Stimulated activated CD8-positive, alpha-beta memory T cell treated with anti-CD3 and anti-CD28 coated beads, Interleukin-15, amount 100 ng/mL, for 4 hours (primary cell): ENCODE measurements at places on chromosomes 6 and 20.
A peak's percentile ranks its signal among the peaks of the same experiment; 100 is the strongest.

GRCh38 chr6:32175322-32175710 lies 568 bp downstream of the AGPAT1 start:
- DNase-seq: no peak

- no peak for DNase-seq
Observed at GRCh38 chr6:148704400-148705246, 42.2 kb upstream of the UST start.

DNA sequence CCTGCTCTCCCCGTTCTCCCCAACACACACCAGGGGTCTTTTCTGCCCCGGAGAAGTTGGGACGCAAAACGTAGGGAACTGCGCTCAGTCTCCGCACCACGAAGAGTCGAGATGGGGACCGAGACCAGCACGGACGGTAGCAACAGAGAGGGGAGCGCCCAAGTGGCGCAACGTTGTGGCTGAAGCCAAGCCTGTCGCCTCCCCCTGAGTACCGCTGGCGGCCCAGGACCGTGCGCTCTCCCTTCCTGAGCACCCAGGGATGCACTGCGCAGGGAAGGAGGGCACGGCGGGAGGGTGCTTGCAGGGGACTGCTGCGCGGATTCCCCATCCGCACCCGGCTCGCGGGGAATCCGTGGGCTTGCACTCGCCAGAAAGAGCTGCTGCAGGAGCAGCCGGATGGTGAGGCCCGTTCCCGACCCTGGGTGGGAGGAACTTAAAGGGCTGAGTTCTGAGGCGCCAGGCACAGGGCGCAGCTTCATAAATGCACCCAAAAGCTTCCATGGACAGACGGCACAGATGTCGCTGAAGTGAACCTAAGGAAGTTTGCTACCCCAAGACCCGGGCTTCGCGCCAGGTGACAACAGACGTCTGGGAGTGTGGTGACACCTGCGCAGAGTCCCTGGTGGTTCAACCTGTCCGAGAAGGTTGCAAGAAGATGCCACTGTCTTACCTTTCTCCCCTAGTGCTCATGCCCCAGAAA lies 178.7 kb downstream of the TBXT start:
- no peak for DNase-seq

- DNase-seq: no peak
Observed at GRCh38 chr6:15881150-15881549, 218.3 kb upstream of the DTNBP1 start.

GRCh38 chr6:35178012-35178411 lies 35.7 kb upstream of the SCUBE3 start:
- no peak for DNase-seq

- DNase-seq: no peak
Observed at GRCh38 chr6:145015739-145016558, 719.4 kb downstream of the EPM2A start.

- DNase-seq: no peak
Observed at GRCh38 chr6:90435207-90435899, 138.7 kb upstream of the BACH2 start.

- no peak for DNase-seq
Observed at GRCh38 chr6:106630366-106630765, 988 bp downstream of the QRSL1 start.

DNA sequence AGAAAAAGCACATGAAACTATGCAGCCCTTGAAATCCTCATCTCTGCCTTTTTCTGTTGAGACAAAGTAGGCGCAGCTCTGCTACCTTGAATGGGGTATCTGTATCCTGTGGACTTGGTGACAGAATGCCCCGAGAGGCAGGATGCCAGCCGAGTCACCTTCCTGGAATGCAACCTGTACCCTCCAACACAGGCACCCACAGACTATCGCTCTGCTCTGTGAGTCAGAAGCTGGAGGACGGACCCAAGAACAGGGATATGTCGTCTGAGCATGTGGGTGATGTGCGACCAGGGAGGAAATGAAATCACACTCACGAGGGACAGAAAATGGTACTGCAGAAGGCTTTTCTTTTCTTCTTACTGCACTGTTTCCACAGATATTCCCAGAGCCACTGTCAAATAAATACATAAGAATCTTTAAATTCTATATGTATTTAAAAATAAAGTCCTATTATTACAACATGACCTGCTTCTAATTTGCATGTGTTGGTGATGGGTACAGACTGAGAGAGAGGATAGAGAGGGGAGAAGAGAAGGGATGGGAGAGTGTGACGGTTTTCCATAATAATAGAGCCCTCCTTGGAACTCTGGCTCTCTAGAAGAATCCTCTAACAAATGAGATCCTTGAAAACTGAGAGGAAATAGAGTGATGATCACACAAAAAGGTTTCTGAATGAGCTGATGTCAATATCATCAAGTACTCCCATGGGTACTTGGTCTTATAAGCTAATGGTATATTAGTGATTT lies 308.1 kb downstream of the FOXC1 start:
- DNase-seq: peak; percentile 17

DNA sequence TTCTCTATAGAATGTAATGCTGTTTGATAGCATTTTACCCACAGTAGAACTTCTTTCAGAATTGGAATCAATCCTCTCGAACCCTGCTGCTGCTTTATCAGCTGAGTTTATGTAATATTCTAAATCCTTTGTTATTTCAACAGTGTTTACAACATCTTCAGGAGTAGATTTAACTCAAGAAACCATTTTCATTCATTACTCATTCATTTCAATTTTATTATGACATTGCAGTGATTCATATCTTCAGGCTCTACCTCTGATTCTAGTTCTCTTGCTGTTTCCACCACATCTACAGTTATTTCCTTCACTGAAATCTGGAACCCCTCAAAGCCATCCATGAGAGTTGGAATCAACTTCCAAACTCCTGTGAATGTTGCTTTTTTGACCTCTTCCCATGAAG lies 93.7 kb downstream of the ZFAND3 start:
- DNase-seq: no peak

- no peak for DNase-seq
Observed at GRCh38 chr20:58360936-58361335, 28.1 kb upstream of the VAPB start.

DNA sequence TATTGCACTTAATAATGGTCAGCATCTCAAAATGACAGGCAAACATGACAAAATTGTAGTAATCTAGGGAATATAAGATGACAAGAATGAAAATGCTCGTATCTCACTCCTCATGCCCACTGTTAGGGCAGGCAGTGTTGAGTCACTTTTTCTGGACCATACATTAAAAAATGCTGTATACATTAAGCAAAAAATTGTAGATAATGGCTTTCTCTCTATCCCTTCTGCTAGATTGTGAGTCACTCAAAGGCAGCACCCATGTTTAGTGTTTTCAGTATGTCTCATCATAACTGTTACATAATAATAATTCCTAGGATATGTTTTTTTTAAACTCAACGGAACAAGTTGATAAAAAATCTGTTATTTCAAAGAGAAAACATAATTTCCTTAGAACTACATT lies 199.3 kb downstream of the TENT5A start:
- no peak for DNase-seq

- no peak for DNase-seq
Observed at GRCh38 chr6:24513602-24514001, 18.8 kb downstream of the ALDH5A1 start.

GRCh38 chr20:19473922-19474286 lies 261.5 kb downstream of the SLC24A3 start:
- DNase-seq: no peak

- DNase-seq: no peak
Observed at GRCh38 chr20:33015114-33015484, 7.6 kb downstream of the BPIFB2 start.

DNA sequence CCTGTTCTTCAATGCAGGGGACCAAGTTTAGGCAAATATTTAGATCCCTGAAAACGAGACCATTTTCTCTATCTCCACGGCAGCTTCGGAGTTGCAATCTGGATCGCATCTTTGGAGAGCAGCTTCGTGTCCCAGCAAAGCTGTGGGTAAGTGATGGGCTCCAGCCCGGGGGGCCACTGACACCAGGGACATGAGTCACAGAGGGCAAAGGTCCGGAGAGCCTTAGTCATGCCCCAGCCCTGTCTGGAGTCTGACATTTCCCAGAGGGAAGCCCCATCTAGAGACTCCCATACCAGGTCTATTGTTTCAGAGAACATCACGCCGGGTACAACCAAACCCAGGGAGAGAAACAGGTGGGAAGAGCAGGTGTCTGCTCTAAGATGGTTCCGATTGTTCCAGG lies 95.9 kb downstream of the NFATC2 start:
- no peak for DNase-seq

GRCh38 chr6:132764370-132764769 lies 6.7 kb upstream of the VNN2 start:
- DNase-seq: no peak

DNA sequence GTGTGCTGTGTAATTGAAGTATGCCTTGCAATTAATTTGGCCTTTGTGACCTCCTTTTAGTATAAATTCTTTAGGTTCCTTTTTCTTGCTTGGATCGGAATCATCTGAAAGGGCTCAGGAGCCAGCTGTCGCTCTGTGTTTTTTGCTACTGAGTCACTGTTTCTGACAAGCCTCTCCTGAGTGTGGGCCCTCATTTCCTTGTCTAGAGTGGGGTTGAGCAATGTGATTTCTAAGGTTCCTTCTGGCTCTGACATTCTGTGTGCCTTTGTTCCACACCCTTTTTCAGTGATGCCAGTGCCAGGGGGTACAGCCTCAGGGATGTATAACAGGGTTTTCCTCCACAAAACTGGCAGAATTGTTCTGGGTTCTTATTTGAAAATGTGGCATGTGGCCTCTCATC lies 26.5 kb downstream of the DAAM2 start:
- no peak for DNase-seq

DNA sequence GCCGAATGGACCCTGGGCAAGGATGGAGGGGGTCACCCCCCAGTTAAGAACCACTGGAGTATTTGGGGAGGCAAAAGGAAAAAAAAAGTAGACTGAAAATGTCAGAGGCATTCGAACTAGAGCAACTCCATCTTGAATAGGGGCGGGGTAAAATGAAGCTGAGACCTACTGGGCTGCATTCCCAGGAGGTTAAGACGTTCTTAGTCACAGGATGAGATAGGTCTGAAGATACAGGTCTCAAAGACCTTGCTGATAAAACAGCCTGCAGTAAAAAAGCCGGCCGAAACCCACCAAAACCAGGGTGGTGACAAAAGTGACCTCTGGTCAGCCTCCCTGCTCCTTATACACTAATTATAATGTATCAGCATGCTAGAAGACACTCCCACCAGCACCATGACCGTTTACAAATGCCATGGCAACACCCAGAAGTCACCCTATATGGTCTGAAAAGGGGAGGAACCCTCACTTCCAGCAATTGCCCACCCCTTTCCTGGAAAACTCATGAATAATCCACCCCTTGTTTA lies 70.4 kb upstream of the KCNG1 start:
- no peak for DNase-seq

DNA sequence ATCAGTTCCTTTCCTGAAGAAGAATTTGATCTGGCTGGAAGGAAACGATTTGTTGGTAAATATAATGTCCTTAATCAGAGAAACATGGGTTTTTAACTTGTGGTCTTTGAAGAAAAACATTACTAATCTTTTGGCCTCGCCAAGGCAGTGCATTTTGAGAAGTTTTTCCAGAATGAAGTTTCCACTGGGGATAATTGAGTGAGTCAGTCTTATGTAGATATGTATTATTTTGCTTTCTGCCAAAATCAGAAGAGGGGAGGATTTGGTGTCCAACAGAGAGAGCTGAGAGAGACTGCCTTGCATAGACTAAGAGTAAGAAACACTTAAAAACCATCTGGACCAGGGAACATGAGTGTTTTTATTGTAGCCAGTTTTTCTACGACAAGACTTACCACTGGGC lies 79.9 kb downstream of the FNDC1 start:
- no peak for DNase-seq

DNA sequence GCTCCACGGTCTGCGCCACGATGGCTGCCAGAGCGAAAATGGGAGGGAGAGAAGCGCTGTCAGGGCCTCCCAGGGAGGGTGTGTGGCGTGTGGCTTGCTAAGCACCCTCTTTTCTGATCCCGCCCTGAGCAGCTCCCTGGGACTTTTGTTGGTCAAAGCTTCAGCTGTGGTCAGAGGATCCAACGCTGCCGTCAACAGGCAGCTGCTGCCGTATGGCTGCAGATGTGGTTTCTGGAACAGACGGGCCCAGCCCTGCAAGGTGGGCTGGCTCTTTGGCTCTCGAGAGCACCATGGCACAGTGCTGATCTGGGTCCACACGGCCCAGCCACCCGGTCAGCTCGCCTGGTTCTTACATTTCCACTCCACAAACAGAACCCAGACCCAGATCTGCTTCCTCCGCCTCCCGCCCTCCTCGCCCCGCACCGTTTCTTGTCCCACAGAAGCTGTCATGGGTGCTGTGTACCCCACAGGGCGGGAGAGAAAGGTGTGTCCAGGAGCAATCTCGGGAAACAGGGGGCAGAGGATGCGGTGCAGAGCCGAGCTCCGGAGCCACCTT lies 86.0 kb upstream of the BHLHE23 start:
- no peak for DNase-seq

- DNase-seq: no peak
Observed at GRCh38 chr20:63124092-63124781, 91.7 kb downstream of the YTHDF1 start.

GRCh38 chr6:125868678-125869395 lies 78.1 kb downstream of the NCOA7 start:
- no peak for DNase-seq

- DNase-seq: no peak
Observed at GRCh38 chr20:49786668-49787370, 25.8 kb upstream of the SLC9A8 start.

DNA sequence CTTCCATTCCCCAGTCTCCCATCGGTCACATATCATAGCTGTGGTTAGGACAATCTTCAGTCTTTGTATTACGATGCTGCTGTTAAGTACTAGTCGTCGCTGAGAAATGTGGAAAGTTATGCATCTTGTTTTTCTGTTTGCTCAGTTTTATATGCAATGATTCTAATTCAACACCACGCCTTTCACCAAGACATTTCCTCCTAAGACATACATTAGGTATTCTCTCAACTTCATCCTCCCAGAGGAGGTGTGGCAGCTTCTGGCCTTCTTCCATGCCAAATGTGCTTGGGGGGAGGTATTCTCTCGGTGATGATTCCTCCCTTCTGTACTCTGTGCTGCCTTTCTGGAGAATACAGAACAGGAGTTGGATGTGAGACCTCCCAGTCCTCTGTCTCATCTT lies 66.1 kb downstream of the B4GALT5 start:
- no peak for DNase-seq

DNA sequence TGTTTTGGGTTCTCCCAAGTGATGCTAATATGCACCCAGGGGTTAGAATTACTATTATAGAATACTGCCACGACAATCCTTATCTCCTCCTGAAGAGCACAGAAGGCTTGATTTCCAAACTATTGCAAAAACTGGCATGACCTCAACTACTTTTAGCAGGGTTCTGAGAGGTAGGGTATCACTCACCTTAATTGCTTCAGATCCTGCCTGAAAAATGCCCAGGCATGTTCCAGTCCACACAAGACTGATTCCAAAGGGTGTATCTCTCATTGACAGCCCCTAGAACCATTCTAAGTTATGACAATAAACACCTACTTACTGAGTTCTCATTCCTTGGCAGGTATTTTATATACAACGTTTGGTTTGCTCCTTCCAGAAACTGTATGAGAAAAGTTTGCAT lies 5.0 kb upstream of the DSE start:
- DNase-seq: no peak

- DNase-seq: no peak
Observed at GRCh38 chr20:10004900-10005299, 29.9 kb upstream of the ANKEF1 start.
